ENCODE measurements at places on chromosomes 7 and 10.
A peak's percentile ranks its signal among the peaks of the same experiment; 100 is the strongest.

- DNase-seq = no peak
Measured at GRCh38 chr7:44881610-44882009, 3.7 kb downstream of the PURB start.

GRCh38 chr7:92699560-92699959 lies 109.4 kb upstream of the FAM133B start:
- DNase-seq = no peak

GRCh38 chr10:103504181-103504783 lies 10.8 kb downstream of the NEURL1 start:
- DNase-seq = peak; percentile 68

GRCh38 chr10:98778277-98778759 lies 331.6 kb upstream of the HPS1 start:
- no peak for DNase-seq

GRCh38 chr10:94208315-94208714 lies 154.4 kb downstream of the NOC3L start:
- no peak for DNase-seq

DNA sequence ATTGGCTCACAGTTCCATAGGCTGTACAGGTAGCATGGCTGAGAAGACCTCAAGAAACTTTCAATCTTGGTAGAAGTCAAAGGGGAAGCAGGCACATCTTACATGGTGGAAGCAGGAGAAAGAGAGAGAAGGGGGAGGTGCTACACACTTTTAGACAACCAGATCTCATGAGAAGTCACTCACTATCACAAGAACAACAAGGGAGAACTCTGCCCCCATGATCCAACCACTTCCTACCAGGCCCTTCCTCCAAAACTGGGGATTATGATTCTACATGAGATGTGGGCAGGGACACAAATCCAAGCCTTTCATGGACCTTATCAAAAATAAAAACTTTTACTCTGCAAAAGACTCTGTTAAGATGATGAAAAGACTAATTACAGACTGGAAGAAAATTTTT lies 183.2 kb upstream of the TRIM24 start:
- DNase-seq = no peak

- no peak for DNase-seq
Measured at GRCh38 chr7:22833113-22833855, 10.6 kb upstream of the TOMM7 start.

GRCh38 chr10:91550021-91550420 lies 82.8 kb downstream of the PPP1R3C start:
- DNase-seq = no peak

DNA sequence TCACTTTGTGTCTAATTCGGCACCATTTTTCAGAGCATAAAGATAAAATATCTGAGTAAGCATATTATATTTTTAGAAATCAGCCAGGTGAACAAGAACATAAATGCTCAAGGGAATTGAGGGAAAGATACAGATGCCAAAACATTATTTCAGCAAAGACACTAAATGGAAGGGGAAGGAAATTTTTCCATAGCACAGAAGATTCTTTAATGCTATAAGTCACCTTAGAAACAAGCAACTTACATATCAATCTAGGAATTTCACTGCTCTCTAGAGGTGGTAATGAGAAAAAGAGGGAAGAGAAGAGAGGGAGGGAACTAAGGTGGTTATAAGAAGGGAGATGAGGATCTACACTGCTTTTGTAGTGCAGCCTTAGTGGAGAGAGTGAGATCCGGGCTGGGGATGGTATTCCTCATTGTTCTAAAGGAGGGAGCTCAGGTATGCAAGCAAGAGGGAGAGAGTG lies 20.4 kb downstream of the ZNF365 start:
- DNase-seq = no peak

DNA sequence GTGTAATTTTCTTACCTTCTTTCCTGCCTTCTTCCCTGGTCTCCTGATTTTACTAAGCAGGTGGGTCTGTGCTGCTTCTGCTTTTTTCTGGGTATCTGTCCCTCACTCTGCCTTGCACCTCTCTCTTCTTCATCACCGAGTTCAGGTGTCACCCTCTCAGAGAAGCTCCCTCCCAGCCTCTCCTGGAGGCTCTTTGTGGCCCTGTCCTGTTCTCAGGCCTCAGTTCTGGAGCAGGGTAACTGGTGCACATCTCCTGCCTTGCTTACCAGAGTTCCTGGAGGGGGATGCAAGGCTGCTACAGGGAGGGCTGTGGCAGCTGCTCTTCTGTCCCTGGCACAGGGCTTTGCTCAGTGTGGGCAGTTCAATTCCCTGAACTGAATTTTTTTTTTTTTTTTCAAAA lies 66.1 kb downstream of the RBM33 start:
- no peak for DNase-seq

DNA sequence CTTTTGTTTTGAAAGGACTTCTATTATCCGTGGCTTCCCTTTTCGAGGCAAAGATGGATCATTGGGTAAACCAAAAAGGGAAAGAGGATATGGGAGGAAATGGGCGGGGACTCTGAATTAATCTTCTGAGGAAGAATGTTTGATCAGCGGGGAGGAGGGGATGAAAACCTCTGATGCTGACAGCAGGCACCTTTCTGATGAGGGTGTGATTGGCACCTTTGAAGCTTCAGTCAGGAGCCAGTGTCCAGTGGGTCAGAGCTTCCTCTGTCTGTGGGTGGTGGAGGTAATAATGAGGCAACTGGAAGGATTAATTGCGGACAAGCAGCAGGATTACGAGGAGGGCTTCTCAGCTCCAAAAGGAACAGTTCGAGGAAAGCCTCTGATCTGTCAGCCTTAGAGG lies 877.6 kb downstream of the LRMDA start:
- DNase-seq = peak; percentile 49

GRCh38 chr10:101941871-101942270 lies 98.3 kb upstream of the KCNIP2 start:
- DNase-seq = no peak

DNA sequence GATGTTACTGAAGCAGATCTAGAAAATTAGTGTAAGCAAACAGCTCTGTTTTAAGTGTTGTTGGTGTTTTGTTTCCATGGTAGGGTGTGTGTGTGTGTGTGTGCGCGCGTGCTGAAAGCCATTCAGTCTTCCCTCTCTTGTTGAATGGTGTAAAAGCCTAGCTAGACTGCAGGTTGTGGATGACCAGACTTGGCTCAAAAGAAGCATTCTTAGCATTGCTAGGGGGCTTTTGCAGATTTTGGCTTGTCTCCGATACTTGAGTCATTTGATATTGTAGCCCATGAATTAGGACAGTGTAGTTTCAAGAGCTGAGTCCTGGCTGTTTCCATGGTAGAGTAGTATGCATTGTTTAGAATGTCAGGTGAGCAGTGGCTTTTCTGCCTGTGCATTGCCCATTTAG lies 99.1 kb downstream of the SND1 start:
- DNase-seq = no peak

DNA sequence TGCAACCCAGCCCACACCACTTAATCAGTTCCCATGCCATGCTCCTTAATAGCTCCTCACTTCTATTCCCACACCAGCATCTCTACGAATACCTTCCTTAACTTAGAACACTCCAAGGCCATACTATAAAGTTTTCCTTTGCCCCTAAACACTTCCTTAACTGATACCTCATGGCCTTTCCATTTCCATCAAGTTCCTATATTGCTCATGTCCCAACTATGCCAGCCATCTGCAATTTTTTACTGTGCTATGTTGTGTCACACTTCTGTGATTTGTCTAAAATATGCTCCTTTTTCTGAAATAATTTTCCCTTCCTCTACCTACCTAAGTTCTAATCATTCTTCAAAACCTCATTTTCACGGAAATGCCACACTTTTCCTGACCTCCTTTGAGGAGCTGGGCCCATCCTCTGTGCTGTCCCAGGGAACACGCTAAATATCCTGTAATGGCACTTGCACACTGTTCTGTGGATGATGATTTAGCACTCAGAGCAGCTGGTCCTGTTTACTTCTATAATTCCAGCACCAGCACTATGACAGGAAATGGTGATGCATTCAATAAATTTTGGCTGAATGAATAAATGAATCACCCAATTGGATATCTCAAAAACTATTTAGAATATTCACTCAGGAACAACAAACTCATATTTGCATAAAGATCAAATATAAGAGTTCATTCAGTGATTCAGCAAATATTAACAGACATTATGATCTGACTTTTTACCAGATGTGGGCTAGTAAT lies 266.5 kb upstream of the HGF start:
- DNase-seq = no peak

DNA sequence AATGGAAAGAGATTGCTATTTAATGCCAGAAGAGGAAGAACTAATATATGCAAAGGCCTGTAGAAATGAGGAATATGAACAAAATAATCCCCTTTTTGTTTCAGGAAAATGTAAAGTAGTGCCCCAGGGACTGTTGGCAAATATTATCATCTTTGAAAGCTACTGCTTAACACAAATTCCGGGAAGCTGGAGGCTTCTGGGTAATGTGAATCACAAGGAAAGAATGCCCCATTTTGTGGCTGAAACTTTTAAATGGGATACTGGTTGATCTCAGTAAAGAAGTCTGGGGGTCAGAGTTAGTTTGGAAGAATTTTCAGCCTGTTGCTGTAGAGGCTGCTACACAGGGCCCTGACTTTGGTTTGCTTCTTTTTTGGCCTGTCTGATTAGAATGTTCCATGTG lies 141.0 kb downstream of the PTEN start:
- no peak for DNase-seq

DNA sequence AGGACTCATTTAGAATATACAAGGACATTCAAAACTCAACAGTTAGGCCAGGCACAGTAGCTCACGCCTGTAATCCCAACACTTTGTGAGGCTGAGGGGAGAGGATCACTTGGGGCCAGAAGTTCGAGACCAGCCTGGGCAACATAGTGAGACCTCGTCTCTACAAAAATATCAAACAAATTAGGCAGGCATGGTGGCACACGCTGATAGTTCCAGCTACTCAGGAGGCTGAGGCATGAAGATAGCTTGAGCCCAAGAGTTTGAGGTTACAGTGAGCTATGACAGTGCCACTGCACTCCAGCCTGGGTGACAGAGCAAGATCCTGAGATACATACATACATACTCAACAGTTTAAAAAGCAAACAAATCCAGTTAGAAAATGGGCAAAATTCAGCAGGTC lies 44.9 kb downstream of the GNA12 start:
- no peak for DNase-seq

DNA sequence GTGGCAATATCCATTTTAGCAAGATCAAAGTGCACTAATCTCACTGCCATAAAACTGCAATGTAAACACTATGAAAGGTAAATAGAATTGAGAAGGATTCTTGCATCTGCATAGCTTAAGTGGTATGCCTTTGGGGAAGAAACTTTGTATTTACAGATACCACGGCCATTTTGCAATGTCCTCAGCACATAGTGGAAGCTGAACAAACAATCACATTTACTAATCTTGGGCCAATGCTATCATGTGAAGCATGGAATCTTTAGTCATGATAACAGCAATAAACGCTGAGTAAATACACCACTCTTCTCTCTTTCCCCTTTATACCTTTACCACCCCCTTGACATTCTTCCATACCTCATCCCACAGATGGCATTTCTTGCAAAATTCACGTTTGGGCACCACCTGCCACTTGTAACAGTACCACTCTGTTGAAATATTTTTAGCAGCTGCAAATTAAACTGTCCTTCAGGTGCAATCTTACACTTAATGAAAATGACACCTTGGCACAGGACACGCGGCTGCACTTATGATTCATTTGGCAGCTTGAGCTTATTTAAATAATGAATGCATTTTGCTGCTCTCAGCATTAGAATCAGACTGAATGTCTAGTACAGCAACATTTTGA lies 171.8 kb downstream of the SEMA3A start:
- DNase-seq = no peak

GRCh38 chr10:48414778-48415177 lies 108.3 kb downstream of the MAPK8 start:
- DNase-seq = no peak

- DNase-seq = no peak
Measured at GRCh38 chr10:83764666-83765065, 374.6 kb upstream of the GHITM start.

DNA sequence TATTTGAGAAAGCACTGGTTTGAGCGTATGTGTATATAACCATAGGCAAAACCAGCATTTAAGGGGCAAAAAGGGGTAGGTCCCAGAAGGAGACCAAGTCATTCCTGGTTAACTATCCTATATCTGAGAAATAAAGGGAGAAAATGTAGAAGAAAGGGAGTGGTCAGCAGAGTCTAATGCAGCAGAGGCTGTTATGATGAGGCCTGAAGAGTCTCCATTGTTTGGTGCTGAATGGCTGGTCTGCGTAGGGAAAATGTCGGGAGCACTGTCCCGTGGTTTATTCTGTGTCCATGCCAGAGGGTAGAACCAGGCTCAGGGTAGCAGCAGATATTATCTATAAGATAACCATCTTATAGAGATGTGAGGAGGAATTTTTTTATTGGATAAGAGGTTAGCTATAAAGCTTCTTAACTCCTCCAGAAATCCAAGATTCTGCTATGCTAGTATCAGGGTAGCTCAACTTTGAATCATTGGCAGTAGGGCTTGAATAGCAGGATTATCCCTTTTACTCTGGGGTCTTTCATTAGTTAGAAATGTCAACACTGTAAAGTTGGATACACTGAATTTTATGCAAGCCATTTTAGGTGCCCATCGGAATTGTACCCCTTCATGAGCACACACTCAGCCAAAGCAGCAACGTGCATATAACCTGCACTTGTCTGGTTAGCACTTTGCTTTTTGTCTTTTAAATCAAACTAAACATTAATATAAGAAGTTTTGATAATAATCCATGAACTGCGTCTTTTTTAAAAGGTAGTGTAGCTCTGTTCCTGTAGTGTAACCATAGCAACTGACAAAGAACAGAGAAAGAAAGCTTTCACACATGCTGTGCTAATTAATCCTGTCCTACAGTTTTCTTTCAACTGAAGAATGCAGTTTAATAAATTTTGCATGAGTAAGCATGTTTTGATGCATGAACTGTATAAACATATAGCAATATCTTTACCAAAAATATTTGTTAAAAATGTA lies 312.0 kb upstream of the FZD1 start:
- no peak for DNase-seq

DNA sequence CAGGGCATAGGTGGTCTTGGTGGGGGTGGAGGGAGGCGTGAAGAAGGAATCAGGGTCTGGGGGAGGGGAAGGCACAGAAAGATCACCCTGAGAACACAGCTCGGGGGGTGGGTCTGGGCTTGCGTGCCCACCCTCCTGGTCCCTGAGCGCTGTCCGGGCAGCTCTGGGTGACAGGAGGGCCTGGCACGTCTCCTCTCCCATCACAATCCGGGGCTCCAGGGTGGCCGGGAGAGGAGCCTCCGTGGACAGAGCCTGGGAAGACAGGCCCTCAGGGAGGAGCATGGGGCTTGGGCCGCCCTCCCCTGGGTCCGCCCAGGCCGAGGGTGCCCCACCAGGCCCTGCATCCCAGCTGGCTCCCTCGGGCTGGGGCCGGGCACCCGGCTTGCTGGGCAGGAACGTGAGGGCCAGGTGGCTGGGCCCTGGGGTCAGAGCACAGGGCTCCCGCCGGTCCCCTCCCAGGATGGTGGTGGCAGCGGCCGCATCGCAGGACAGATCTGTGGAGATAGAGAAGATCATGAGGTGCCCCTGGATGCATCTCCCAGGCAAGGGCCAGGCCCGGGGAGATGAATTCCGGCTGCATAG lies 3.1 kb downstream of the NACAD start:
- DNase-seq = no peak

Measured in left renal pelvis (tissue), 4 donors.